ENCODE measurements at places on chromosomes 11 and 22.

DNA sequence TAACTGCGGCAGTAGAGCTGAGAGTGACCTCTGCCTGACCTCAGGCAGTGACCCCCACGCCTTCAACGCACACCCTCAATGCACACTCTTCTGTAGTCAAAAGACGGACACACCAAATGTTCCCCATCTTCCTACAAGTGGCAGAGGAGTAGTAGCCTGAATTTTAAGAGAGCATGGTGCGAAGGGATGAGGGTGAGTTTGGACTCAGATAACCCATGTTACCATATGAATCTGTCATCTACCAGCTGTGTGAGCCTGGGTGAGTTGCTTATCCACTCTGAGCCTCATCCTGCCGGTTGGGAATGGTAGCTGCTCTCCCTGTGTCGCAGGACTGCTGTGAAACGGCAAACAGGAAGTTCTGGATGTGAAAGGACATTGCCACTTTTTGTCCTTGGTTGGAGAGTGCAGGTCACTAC lies 20.6 kb upstream of the ROBO3 start:
- no peak for DNase-seq

GRCh38 chr22:24030186-24030702 lies 19.1 kb downstream of the CABIN1 start:
- DNase-seq: peak; percentile 23

DNA sequence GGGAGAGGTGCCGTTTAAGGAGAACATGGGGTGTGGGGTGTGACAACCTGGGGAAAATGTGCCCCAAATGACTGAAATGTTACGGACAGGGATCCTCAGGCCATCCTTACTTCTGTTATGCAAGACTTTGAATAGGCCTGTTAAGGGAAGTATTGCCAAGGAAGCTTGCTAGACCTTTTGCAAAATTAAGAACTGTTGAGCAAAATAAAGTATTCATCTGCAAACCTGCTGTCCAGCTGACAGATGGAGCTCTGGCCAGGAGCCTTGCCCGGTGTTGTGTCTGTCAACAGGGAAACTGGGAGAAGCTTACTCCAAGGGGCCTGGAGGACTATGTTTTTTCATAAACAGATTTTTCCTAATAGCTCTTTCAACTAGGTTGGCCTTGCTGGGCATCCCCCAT lies 48.0 kb downstream of the FAT3 start:
- no peak for DNase-seq

- no peak for DNase-seq
These were observed 10.1 kb downstream of the MCM5 start for GRCh38 chr22:35409783-35410662.

GRCh38 chr22:49826603-49827270 lies 936 bp downstream of the BRD1 start:
- DNase-seq: no peak

DNA sequence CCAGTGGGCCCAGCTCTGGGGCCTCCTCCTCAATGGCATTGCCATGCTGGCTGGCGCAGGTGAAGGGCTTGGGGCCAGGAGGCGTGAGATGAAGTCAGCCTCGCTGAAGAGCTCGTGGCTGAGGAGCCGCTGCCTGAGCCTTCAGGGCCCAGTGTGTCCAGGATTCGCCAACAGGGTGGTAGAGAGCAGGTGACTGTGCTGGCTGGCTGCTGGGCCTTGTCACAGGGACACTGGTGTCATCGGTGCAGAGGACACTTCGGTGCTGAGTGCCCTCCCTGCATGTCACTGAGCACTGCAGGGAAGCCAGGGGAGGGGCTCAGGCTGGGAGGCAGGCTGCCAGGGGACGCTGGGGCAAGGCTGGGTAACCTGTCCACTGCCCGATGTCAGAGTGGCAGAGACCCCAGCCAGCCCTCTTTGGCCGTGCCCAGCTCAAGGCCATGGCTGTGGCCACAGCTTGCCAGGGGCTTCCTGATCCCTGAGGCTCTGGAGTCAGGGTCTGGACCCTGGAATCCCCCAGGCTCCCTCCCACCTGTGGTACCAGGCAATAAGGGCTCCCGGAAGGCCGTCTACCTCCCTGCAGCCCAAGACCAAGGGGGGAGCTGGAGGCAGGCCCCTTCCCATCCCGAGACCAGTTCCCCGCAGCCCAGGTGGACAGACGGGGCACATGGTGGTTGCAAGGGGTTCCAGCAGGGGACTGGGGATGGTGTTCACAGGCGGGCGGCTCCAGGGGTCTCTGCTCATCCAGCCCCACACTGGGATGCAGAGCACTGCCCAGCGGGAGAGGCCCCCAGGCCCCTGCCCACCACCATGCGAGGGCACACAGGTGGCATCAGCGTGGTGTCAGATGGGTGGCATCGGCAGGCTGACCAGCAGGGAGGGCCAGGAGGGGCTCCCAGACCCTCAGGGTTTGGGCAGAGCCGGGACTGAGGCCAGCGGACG lies 63.9 kb downstream of the ARFGAP3 start:
- no peak for DNase-seq

- no peak for DNase-seq
These were observed 30.6 kb downstream of the FAM118A start for GRCh38 chr22:45340323-45340722.

- no peak for DNase-seq
These were observed 1393.4 kb downstream of the FAM181B start for GRCh38 chr11:81340225-81340624.

- DNase-seq: no peak
These were observed 446 bp downstream of the VSTM5 start for GRCh38 chr11:93849751-93850593.

DNA sequence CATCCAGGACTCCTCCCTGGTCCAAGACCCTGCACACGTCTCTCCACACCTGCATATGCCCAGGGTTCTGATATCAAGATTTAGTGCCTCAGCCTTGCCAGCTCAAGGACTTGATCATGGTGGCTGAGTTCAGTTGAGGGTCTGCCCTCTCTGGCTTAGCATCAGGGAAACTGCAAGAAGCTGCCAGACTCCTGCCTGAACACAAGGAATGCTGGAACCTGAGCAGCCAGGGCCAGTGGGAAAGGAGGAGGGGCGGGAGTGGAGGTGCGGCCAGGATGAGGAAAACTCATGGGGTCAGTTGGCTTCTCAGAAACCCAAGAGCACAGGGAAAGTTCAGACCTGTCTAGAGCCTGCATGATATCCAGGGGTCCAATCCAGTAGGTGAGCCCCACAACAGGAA lies 546.1 kb downstream of the BUD13 start:
- no peak for DNase-seq

- DNase-seq: no peak
These were observed 48.9 kb downstream of the ARHGEF12 start for GRCh38 chr11:120385110-120385509.

DNA sequence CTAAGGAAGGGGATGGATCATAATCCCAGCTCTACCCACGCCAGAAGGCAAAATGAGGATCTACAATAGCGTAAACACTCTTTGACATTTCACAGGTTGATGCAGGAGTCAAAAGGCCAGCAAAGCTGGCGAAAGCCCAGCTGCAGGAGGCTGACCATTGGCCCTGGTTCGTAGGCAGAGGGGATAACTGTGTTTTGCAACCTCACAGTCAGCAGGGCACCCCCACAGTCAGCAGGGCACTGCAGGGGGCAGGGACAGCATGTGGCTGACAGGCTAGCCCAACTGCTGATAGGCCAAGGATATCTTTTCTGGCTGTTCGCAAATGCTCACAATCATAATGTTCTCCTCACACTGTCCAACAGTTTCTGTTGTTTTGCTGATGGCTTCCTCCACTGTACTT lies 372.7 kb downstream of the BUD13 start:
- no peak for DNase-seq

DNA sequence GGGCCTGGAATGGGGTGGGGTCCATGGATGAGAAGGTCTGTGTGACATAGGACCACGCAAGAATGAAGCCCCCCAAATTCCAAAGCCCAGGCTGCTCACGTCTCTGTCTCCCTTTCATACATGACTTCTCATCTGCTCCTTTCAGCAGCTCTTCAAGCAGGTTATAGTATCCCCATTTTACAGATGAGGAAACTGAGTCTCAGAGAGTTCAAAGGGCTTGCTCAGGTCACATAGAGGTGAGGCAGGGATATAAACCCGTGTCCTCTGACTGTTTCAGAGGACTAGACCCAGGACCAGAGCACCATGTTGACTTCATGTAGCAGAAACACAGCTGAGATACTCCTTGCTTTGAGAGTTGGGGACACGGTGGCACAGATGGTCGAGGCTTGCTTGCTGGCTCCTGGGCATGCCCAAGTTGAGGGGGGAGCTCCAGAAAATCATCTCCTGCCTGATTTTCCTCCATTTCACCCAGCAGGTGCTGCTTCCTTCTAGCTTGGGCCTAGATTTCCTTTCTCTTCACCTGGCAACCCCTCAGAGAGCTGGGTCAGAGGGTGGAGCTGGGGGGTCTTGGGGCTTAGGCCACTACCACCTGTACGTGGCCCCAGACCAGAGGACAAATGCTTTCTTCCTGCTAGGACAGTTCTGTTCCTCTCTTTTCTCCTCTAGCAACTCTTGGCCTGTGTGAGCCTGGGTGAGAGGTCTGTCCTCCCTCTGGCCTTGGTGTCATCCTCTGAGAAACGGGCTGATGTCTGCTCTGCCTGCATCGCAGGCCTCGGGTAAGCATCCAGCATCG lies 24.1 kb upstream of the THY1 start:
- DNase-seq: no peak

DNA sequence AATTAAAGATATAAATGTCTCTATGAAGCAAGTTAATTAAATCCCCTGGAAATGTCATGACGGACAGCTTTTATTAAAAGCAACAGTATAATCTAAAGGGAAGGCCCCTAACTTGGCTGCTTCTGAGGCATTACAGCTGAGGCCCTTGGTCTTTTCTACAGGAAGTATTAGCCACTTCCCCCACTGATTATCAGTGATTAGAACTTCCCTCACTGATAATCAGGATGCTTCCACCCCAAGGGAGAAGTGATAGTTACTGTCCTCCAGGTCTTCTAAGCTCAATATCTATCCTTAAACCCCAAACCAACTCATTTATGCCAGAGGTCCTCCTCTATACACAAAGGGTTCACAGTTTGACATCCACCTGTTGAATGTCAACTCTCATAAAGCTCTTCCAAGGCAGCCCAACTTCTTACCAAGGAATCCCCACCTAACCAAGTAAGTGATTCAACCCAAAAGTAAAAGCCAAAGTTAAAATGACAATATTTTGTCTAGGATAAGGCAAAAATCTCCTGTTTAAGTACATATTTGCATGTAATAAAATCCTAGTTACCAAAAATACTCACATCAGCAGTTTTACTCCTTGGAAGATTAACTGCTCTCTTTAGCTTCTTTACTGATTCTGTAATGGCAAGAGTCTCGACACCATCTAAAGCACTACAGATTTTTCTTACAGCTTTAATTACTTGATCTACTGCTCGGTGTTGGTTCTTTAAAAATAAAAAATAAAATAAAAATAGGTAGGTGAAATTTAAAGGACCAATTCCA lies 58.6 kb upstream of the RPS13 start:
- no peak for DNase-seq

DNA sequence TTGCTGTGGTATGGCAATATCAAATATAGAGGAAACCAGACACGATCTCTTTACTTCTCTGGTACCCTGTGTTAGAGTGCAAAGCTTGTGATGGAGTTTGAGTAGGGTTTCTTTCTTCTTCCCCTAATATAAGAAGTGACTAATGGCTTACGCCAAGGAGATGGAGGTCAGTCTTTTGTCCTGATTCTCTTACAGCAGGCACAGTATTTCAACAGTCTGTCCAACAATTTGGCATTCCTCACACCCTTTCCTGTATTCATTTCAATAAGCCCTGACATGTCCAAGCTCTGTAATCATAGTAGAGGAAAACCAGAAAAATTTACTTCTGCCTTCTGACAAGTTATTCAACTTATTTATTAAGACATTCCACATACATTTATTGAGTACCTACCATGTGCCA lies 546.2 kb downstream of the TMEM135 start:
- no peak for DNase-seq

- no peak for DNase-seq
These were observed 164.8 kb upstream of the GRK3 start for GRCh38 chr22:25399649-25400151.

- peak; percentile 67 for DNase-seq
These were observed 2193.4 kb upstream of the RAG2 start for GRCh38 chr11:38791346-38791961.

DNA sequence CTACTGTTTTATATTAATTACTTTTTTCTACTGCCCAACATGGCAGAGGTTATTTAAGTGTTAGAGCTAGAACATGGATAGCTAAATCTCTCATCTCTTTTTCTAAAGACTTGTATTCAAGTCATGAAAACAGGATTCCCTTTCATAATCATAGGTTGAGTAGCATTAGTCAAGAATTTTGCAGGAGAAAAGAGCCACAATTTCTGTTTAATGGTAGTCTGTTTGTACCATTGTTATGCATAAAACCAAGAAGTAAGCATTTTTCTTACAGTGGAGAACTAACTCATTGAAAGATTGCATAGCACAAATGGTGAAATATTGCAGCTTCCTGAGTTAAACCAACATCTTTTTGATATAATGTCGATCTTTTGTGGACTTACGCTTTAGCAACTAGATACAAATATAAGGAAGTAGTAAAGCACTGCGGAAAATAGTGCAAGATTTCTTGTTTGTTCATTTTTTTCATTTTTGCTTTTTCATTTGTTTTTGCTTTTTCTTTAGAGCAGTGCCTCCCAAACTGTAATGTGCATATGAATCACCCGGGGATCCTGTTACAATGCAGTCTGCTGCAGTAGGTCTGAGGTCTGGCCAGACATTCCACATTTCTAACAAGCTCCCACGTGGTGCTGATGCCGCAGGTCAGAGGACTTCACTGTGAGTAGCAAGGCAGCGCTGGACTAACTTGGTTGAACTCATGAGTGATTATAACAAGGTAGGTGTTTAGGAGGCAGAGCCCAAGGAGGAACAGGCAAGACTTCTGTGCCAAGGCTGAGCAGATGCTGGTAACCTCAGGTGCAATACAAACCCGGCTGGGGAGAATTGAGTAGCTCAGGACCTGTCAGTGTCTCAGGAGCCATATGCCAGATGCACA lies 4.6 kb downstream of the ETS1 start:
- DNase-seq: no peak

DNA sequence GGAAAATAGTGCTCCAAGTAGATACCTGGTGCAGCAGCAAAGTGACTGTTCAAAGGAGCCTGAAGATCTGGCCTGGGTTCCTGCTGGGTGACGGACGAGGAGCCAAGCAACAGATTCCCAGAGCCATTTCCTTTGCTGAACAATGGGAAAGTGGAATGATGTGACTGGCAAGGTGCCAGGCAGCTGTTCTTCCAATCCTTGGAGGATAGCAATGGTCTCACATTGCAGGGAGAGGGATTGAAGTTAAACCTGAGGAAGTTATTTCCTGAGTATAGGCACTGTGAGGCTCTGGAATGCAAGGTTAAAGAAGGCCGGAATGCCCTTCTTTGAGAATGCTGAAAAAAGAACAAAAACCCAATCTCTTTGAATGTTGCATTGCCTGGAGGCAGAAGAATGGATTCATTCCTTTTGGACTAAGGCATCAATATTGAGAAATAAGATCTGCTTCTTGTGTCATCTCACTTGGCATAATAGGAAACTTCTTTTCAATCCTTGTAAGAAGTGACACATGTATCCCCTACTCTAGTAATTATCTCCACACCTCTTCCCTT lies 223.8 kb downstream of the BLID start:
- DNase-seq: no peak

GRCh38 chr22:41028841-41029240 lies 63.6 kb upstream of the EP300 start:
- no peak for DNase-seq

GRCh38 chr22:18970176-18970947 lies 34.3 kb upstream of the PRODH start:
- DNase-seq: peak; percentile 48
